ENCODE measurements at places on chromosomes 5 and 9.
A peak's percentile ranks its signal among the peaks of the same experiment; 100 is the strongest.

DNA sequence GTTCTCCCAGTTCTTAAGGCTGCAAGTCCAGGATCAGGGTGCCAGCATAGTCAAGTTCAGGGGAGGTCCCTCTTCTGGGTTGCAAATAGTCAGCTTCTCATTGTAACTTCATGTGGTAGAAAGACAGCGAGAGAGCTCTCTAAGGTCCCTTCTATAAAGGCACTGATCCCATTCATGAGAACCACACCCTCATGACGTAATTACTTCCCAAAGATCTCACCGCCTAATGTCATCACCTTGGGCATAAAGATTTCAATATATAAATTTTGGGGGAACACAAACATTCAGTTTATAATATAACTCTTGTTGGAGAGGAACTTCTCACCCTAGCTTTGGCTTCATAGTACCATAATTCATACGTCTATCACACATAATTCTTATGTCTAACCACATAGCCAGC lies 203.9 kb upstream of the VLDLR start:
- no peak for DNase-seq

GRCh38 chr9:15720861-15721260 lies 168.0 kb downstream of the CCDC171 start:
- DNase-seq, result no peak

DNA sequence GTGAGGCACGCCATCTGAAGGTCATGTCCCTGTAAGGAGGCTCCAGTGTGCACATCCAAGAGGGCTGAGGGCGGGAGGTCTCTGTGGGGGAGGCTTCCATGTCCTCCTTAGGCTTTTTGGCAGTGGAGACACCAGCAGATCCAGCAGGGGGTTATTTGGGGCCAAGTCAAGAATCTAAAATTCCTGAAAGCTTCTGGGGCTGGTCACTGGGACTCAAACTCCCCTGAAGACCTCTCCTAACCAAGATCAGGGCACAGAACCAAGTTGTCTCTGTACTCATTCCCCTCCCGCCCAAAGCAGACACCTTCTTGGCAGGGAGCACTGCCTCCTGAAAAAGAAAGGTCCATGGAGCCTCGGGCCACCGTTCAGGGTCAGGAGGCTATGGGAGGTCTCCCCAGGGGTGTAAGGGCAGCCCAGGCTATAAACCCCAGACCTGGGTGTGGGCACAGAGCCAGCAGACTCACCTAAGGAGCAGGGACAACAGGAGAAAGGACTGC lies 127.4 kb upstream of the ADRA1B start:
- no peak for DNase-seq

- DNase-seq, result no peak
Observed at GRCh38 chr5:139982157-139982974, 60.7 kb downstream of the NRG2 start.

- DNase-seq, result no peak
Observed at GRCh38 chr9:19517202-19517942, 108.6 kb downstream of the ACER2 start.

DNA sequence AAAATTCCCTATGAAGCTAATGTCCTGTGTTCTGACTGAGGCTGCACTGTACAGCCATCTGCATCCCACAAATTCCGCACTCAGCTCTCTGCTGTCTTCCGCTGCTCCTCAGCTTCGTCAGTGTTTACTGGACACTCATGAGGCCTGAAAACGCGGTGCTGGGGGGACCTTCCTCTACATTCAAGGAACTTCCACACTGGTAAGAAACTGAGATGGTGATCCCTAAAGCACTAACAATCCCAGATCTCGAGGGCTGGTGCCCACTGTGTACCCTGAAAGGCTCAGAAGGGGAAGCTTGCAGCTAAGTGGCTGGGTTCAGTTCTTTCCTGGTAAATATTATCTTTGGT lies 117.9 kb downstream of the NRG2 start:
- no peak for DNase-seq

DNA sequence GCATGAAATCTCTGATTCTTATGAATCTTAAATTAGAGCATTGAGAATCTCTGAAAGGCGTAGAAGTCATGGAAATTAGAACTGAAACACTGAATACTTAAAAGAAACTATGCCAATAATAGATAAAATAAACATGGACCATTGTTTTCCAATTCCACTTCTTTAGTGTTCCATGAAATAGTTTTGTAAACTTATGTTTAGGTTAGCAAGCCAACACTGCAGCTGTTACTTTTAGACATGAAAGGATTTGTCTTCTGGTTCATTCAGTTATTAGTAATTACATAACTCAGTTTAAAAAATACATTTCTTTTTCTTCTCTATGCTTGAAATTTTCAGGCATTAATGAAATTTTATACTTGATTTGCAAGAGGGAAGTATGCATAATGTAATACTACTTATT lies 733.4 kb upstream of the NUDT12 start:
- DNase-seq, result no peak

GRCh38 chr9:113538131-113538530 lies 74.6 kb downstream of the RGS3 start:
- no peak for DNase-seq

GRCh38 chr5:7878381-7878873 lies 9.5 kb downstream of the MTRR start:
- DNase-seq, result no peak

- DNase-seq, result no peak
Observed at GRCh38 chr5:42875785-42876374, 64.2 kb upstream of the SELENOP start.

- no peak for DNase-seq
Observed at GRCh38 chr9:116156621-116157314, 3.2 kb downstream of the PAPPA start.

DNA sequence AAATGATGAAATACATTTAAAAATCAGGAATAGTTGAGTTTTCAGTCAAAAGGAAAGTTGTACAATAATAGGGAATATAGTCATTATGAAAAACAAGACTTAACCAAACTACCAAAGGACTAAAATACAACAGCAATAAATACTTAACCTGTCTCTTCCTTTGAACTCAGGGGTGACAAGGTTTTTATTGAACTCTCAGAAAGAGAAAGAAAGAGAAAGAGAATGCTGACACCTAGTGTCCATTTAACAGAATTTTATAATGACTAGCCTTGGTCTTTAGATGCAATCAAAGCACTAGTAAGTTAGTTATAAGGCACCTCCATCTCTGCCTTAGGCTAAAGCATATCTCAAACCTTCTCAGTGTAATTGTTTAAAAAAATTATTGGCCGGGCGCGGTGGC lies 47.5 kb downstream of the UIMC1 start:
- DNase-seq, result no peak

- no peak for DNase-seq
Observed at GRCh38 chr5:132093271-132093670, 19.7 kb downstream of the CSF2 start.

GRCh38 chr5:87081511-87082372 lies 185.9 kb upstream of the RASA1 start:
- DNase-seq, result peak; percentile 56

GRCh38 chr9:91255327-91255726 lies 106.4 kb downstream of the AUH start:
- no peak for DNase-seq

DNA sequence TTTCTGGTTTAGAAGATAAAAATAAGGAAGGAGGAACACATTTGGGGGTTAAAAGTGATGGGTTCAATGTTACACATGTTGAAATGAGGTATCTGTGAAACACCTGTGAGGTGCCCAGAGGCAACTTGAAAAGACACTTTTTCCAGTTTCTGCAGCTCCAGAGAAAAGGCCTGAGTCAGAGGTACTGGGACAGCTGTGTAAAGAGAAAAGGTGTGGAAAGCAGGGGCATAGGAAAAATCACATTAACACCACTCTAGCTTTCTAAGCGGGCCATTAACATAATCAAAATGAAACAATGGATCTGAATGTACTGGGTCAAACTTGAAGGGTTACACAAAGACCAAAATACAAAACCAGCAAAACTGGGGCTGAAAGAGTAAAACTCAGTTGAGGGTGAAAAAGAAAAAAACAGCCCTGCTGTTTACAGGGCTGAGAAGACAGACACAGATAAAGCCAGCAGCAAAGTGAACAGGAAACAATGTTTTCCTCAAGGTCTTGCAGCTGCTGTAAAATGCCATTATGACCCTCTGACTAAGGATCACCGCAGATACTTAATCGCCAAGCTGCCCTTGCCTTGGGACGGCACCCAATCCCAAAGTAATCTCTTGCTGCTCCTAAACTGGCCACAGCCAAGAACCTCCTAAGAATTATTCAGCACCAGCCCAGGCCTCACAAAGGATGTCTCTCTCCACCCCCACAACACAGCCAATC lies 104.7 kb downstream of the DROSHA start:
- DNase-seq, result no peak

GRCh38 chr5:6143523-6143922 lies 234.8 kb downstream of the MED10 start:
- DNase-seq, result no peak

DNA sequence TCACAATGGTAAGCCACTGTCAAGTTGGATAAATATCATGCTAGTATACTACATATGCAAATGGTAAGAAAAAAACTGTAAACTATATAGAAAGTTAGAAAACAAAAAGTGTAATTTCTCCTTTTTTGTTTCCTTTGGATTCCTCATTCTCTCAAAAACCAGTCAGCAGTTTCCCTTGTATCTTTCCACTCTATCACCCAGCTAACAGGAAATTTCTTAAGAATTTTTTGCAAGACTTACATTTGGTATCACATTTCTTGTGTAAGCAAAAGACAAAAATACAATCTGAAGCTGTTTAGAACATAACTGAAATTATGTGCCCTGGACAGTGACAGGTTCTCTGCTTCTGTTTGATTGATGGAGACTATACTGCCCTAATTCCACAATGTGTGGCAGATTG lies 25.2 kb upstream of the MSH3 start:
- no peak for DNase-seq

- DNase-seq, result no peak
Observed at GRCh38 chr9:91844701-91845291, 105.2 kb downstream of the ROR2 start.

DNA sequence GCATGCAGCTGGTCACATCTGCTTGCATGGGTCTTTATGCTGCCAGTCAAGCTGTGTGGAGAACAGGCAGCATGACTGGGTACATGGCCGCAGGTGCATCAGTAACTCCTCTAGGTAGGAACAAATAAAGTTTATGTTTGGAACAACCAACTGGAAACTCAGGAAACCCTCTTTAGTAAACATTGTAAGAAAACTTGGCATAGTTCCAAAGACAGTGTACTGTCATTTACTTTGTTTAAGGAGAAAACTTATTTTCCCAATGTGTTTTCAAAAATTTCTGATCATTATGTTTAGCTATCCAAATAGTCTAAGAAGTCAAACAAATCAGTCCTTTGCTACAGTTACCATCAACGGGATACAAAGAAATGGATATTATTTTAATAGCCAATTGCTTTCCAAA lies 386.0 kb downstream of the CHSY3 start:
- no peak for DNase-seq

GRCh38 chr9:105144076-105144475 lies 100.4 kb upstream of the SLC44A1 start:
- DNase-seq, result no peak

DNA sequence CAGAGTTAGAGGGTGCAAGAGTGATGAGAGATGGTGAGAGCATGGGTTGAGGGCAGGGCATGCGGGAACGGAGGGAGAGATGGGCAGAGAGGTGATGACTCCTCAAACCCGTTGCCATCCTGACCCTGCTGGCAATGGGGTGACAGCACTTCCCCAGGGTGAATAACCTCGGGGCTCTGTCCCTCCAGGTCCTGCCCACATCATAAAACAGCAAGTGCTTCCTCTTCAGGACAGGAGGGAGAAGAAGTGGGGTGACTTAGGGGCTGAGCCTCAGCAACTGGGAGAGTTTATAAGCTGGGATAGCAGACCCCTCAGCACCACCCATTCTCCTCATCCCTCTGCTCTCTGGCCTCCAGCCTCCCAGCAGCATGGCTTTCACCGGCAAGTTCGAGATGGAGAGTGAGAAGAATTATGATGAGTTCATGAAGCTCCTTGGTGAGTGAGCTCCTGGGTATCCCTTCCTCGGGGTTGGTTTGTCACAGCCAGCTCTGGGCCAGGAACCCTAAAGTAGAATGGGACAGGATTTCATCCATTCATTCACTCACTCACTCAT lies at the start of gene FABP6:
FABP6 (plus strand) TSS at position 317 of the 553 bp plus-strand sequence; CDS start at position 369, 52 bp downstream.
- DNase-seq, result no peak

DNA sequence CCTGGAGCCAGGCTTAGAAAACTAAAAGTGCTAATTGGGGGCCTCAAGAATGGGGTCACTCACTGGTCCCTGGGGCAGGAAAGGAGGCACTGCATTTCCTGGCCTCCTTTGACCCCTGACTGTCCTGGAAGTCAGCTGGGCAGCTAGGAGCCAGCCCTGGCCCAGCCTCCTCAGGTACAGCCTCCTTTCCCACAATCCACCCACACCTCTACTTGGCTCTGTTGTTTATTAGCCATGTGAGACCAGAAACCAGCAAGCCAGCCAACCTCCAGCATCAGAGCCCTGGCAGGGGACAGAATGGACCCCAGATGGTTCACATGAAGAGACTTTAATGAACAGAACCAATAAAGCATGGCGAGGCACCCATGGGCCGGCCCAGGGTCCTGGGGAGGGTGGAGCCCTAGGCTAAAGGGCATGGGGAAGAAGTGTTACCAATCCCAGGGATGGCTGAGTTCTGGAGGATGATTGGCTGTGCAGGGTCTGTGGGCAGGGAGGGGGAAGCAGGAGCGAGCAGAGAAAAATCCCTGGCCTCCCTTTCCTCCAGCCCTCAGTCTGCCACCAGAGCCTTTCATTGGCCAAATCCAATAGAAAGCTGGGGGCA lies 55.3 kb upstream of the ANGPTL2 start:
- no peak for DNase-seq

DNA sequence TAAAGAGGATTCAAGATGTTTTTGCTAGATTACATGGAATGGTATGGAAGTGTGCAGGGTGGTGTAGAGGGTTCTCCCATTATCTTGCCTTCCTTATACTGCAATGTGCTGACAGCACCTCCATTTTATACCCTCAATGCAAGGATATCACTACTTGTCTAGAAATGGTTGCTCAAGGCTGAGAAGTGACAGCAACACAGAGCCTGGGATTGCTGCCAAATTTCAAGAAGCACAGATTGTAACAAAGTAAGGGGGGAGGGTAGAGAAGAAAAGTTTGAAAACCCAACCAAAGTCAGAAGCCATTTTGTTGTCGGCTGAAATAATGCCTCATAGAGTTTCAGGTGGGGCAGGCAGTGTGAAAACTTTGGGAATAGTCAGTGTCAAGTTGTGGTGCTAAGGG lies 29.8 kb downstream of the PCDHAC2 start:
- DNase-seq, result no peak

GRCh38 chr9:108021096-108021710 lies 531.6 kb upstream of the KLF4 start:
- no peak for DNase-seq

GRCh38 chr5:105882956-105883481 lies 1787.7 kb downstream of the EFNA5 start:
- no peak for DNase-seq

- no peak for DNase-seq
Observed at GRCh38 chr9:134644725-134645606, 3.4 kb downstream of the COL5A1 start.

- DNase-seq, result no peak
Observed at GRCh38 chr5:78046006-78046405, 248.5 kb downstream of the AP3B1 start.

- no peak for DNase-seq
Observed at GRCh38 chr9:80789831-80790230, 899.5 kb downstream of the TLE1 start.
